ENCODE measurements at places on chromosomes 6 and 20. TPM values are rescaled to one million over a fixed set of nuclear protein-coding genes. Genes with fewer than 3 reads are reported as not detected.

Gene AVP
- polyA plus RNA-seq = not detected

Gene WDR46
- polyA plus RNA-seq = 113 TPM

Gene HLA-DOB
- 1.8 TPM for polyA plus RNA-seq

Gene FITM2
- polyA plus RNA-seq = 2.0 TPM

Gene GRIK2
- polyA plus RNA-seq = not detected

Gene CDH26
- polyA plus RNA-seq = 0.12 TPM

Gene DNMT3B
- 55.5 TPM for polyA plus RNA-seq

DNA sequence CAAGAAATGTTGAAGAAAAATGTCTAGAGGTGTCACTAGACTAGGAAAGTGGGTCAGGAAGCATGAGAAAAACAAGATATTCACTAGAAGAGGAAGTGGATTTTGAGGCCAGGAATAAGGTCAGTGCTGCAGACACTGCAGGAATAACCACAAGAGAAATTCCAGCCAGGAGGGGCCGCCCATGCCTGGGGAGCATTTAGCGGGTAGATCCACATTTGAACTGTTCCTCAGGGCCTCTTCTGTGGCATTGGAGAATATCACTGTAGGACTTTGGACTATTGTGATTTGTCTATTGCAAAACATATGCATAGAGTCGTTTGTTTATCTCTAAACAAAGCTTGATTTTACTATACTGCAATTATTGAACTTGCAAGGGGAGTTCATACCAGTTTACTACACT, 49.6 kb upstream of the CCDC28A start:
- H3K4me1 ChIP-seq = no peaks in the 10 kb centered on the region
- H3K4me3 ChIP-seq = no peak overlapping the region
- H3K36me3 ChIP-seq = no peaks in the 10 kb centered on the region

DNA sequence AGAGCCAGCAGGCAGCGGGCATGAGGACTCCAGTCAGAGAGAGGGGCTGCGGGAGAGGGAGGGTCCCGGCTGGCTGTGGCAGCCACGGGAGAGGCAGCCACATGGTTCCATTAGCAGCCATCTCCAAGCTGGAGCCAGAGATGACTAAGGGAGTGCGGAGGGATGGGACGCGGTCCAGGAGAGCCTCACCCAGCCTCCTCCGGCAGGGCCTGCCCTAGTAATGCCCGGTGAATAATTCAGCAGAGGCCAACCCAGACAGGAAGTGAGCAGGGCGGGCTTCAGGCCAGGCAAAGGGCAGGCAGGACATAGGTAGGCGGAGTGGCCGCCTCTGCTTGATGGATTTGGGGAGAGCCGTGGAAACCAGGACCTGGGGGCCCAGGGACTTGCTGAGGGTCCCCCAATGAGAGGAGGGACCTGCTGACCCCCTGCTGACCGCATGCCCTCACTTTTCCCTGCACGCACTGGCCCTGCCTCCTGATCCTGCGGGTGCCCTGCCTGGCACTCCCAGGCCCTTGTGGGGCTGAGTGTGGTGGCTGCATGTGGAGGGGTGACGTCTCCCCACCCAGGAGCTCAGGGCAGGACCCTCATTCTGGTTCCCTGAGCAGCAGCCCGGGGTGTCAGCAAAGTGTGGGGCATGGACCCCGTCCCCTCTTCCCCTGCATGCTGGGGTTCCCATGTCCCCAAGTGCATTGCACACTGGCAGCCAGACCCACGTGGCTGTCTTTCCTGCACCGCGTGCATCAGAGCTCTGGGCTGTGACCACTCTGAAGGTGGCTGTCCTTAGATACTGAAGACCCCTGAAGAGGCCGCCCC, 51.8 kb upstream of the SLCO4A1 start:
- H3K36me3 ChIP-seq = no peaks in the 10 kb centered on the region
- H3K27me3 ChIP-seq = peaks cover 29% of the 10 kb centered on the region
- H3K4me1 ChIP-seq = peaks cover 2% of the 10 kb centered on the region
- DNase-seq = no peak
- no peak overlapping the region for H3K4me3 ChIP-seq

GRCh38 chr6:107827541-107827940, 3.4 kb upstream of the SCML4 start:
- H3K36me3 ChIP-seq = no peaks in the 10 kb centered on the region
- H3K27ac ChIP-seq = no peak overlapping the region
- DNase-seq = no peak
- H3K4me3 ChIP-seq = no peak overlapping the region
- no peaks in the 10 kb centered on the region for H3K4me1 ChIP-seq

- no peaks in the 10 kb centered on the region for H3K36me3 ChIP-seq
- no peak overlapping the region for H3K27ac ChIP-seq
- no peak for DNase-seq
- H3K4me3 ChIP-seq = no peak overlapping the region
- peaks cover 47% of the 10 kb centered on the region for H3K27me3 ChIP-seq
- H3K4me1 ChIP-seq = peaks cover 11% of the 10 kb centered on the region
Measured at GRCh38 chr20:37877832-37878772, 24.8 kb upstream of the VSTM2L start.

DNA sequence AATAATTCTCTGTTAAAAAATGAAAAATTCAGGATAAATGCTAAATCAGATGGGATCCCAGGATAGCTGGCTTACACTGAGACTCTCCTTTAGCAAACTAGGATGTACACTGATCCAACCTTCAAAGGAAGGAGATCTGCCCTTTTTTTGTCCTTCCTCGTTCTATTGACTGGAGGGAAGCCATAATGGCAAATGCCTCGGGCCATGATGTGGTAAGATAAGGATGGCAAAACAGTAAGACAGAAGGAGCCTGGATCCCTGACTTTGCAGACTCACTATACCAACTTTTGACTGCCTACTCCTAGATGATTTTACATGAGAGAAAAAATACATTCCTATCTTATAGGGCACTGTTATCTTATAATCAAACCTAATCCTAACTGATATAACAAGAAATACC, 156.9 kb upstream of the BEND3 start:
- H3K4me1 ChIP-seq = peaks cover 20% of the 10 kb centered on the region
- no peak for DNase-seq
- no peaks in the 10 kb centered on the region for H3K36me3 ChIP-seq
- H3K27ac ChIP-seq = no peak overlapping the region
- H3K27me3 ChIP-seq = no peaks in the 10 kb centered on the region
- no peak overlapping the region for H3K4me3 ChIP-seq

DNA sequence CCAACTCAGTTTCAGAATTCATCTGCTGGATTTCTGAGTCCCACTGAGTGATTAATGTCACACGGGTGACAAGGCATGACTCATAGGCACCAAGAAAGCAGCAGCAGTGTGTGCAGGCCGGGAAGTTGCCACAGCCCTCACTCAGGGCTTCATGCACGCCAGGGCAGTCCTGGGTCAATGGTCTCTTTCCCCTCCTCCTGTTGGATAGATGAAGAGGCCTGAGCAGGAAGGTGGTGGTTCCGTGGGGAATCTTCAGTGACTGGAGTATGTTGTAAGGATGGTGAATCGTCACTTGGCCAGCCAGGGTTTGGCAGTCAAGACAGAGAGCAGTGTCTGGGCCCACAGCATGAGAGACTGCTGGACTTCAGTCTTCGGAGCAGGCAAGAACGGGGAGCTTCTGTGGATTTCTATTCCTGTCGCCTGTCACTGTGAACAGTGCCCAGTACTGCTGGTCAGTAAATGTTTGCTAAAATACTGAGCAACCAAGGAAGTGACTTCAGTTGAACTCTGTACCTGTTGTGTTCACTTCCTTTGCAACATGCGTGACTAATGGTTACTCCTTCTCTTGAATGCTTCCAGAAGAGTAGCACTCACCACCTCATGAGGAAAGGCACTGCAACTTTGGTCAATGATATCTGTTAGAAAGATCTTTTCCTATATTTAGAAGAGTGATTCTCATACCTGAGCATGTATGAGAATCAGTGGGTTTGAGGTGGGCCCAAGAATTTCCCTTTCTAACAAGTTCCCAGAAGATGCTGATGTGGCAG, 62.0 kb upstream of the CD93 start:
- DNase-seq = peak; percentile 77
- H3K4me1 ChIP-seq = peaks cover 64% of the 10 kb centered on the region
- H3K36me3 ChIP-seq = no peaks in the 10 kb centered on the region
- peak overlapping the region; percentile 46 for H3K4me3 ChIP-seq
- no peaks in the 10 kb centered on the region for H3K27me3 ChIP-seq

- H3K27ac ChIP-seq = peak overlapping the region; percentile 53
- peaks cover 3% of the 10 kb centered on the region for H3K4me1 ChIP-seq
- H3K4me3 ChIP-seq = no peak overlapping the region
- H3K36me3 ChIP-seq = no peaks in the 10 kb centered on the region
- no peaks in the 10 kb centered on the region for H3K27me3 ChIP-seq
- DNase-seq = peak; percentile 94
Measured at GRCh38 chr6:6851059-6851948, 256.5 kb upstream of the RREB1 start.

DNA sequence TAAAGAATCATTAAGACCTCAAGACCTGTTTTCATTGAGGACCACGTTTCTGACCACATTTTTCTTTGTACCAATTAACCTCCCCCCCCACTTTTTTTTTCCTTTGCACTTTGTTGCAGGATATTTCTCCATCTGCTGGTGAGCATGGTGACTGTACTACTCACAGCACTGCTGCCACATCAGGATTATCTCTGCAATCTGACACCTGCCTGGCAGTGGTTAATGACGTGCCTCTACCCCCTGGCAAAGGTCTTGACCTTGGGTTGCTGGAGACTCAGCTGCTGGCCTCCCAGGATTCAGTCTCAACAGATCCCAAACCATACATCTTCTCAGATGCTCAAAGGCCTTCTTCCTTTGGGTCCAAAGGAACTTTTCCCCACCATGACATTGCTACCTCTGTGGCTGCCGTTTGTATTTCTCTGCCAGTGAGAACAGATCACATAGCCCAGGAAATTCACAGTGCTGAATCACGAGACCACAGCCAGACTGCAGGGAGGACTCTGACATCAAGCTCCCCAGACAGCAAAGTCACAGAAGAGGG, 46.6 kb upstream of the EDN3 start:
- no peak for DNase-seq
- H3K27ac ChIP-seq = no peak overlapping the region
- H3K4me3 ChIP-seq = no peak overlapping the region
- peaks cover 6% of the 10 kb centered on the region for H3K27me3 ChIP-seq

GRCh38 chr6:29465279-29465678, 8.3 kb downstream of the OR2H1 start:
- H3K36me3 ChIP-seq = no peaks in the 10 kb centered on the region
- H3K27ac ChIP-seq = no peak overlapping the region
- no peaks in the 10 kb centered on the region for H3K4me1 ChIP-seq
- H3K27me3 ChIP-seq = no peaks in the 10 kb centered on the region
- DNase-seq = no peak

DNA sequence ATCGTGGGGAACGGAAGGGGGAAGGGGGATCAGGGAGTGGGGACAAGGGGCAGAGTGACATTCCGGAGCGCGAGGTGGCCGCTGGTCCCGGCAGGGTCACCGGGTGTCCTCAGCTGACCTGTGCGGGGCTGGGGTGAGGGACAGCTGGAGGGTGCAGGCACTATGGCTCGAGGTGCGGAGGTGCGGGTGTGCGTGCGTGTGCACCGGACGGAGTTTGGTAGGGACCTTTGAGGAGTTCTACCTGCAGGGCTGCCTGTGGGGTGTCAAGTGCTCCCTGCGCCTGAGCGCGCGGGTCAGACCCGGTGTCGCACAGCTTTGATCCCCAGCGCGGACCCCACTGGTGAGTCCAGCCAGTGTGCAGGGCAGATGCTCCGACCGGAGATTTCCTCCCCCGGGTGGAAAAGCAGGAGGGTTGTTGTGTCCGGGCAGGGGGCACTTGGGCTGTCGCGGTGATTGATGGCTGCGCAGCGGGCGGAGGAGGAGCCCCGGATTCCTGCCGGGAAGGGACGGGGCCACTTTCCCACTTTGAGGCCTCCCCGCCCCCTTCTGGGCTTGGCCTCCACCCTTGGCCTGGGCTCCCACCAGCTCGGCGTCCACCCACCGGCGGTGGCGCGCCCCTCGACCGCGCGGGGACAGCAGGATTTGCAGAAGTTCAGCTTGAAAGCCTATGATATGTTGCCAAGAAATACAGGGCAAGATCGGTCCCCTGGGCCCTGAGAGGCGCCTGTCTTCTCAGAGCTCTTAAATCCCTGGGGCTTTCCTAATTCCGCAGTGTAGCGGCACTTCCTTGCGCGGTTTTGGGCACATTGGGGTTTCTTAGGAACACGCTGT, 658 bp downstream of the RIN2 start:
- DNase-seq = no peak
- no peak overlapping the region for H3K27ac ChIP-seq
- peaks cover 9% of the 10 kb centered on the region for H3K27me3 ChIP-seq
- H3K36me3 ChIP-seq = no peaks in the 10 kb centered on the region

DNA sequence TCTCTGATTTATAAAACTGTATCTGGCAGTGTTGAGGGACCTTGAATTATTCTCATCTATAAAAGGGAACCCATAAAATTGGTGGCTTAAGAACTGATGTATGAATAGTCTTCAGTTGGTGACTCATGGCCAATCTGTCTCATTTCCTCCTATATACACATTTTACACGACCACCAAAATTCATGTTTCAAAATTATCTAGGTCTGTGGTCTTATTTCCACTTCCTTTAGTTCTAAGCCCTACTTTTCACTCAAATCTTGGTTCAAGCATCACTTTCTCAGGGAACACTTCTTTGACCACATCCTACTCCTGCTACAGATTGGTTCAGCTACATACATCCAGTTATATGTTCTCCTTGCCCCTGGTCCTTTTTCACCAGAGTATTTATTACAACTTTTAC, 18.6 kb upstream of the ENPP1 start:
- no peak for DNase-seq
- no peaks in the 10 kb centered on the region for H3K36me3 ChIP-seq
- no peak overlapping the region for H3K4me3 ChIP-seq

- peak overlapping the region; percentile 88 for H3K27ac ChIP-seq
- peaks cover 12% of the 10 kb centered on the region for H3K4me1 ChIP-seq
- H3K27me3 ChIP-seq = no peaks in the 10 kb centered on the region
- peak overlapping the region; percentile 73 for H3K4me3 ChIP-seq
Measured at GRCh38 chr20:10436053-10436699, 1.1 kb downstream of the SLX4IP start.

- H3K4me1 ChIP-seq = no peaks in the 10 kb centered on the region
- no peaks in the 10 kb centered on the region for H3K27me3 ChIP-seq
- H3K4me3 ChIP-seq = no peak overlapping the region
- H3K27ac ChIP-seq = no peak overlapping the region
- no peak for DNase-seq
- H3K36me3 ChIP-seq = no peaks in the 10 kb centered on the region
Measured at GRCh38 chr6:123777563-123777962, 26.1 kb upstream of the NKAIN2 start.

Measured in K562 (cell line).